Panc1 (cell line): ENCODE measurements at places on chromosomes 12 and 14.

DNA sequence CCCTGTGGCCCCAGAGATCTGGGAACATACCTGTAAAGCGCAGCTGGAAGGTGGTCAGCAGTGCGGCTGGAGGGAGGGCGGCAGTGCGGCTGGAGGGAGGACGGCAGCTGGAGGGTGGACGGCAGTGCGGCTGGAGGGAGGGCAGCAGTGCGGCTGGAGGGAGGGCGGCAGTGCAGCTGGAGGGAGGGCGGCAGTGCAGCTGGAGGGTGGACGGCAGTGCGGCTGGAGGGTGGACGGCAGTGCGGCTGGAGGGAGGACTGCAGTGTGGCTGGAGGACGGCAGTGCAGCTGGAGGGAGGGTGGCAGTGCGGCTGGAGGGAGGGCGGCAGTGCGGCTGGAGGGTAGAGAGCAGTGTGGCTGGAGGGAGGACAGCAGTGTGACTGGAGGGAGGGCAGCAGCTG lies 23.5 kb downstream of the LRCOL1 start:
- DNase-seq: no peak

GRCh38 chr12:19572920-19573558 lies 133.7 kb downstream of the AEBP2 start:
- DNase-seq: peak; percentile 20

GRCh38 chr14:22218728-22219127 lies 370.3 kb downstream of the DAD1 start:
- no peak for DNase-seq

DNA sequence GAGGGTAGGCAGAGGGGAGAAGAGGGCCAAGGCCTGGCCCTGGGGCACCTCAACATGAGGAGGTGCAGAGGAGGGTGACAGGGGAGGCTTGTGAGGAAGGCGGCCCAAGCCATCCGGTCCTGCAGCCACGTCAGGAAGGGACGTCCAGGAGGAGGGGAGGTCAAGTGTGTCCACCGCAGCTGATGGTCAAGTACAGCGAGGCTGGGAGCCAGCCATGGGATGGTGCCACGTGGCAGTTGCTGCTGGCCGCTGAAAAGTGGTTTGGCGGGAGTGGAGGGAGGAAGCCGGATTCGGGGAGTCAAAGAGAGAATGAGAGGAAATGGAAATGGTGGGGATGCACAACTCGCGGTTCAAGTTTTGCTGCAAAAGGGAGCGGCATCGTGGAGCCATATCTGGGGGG lies 41.2 kb downstream of the PRIMA1 start:
- DNase-seq: no peak

GRCh38 chr12:132620113-132620898 lies 1.7 kb downstream of the P2RX2 start:
- DNase-seq: no peak

DNA sequence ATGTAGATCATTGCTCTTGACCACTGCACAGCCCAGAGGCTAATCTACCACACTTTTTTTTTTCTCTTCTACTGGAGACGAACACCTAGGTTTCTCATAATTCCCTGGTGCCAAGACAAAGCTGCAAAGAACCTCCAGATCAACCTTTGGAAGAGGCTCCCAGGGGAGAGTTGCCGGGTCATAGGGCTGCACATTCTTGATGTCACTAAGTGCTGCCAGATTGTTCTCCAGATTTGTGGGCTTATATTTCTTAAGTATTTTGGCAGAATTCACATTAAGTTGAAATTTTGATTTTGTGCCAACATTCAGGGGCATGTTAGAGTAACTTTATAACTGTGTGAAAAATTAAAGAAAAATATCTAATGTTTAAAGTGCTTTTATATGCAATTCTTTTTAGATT lies 13.5 kb upstream of the PDZRN4 start:
- DNase-seq: no peak

DNA sequence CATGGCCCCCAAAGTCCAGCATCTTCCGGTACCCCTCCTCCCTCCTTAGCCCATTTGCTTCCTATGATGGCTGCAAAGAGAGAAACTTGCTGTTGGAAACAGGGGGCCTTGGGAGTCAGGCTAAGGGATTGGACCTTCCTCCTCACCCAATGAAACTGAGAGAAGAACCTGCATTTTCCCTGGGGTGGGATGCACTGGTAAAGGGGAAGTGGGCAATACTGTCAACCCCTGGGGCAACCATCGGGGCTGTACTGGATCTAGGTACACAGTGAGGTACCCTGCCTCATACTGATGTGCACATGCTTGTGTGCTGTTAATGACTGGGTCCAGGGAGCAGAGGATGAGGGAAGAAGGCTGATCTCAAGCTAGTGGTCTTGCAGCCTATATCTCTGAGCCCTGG lies 11.0 kb upstream of the JPH4 start:
- no peak for DNase-seq

- DNase-seq: no peak
Measured at GRCh38 chr14:40240245-40240859, 808.1 kb upstream of the FBXO33 start.

DNA sequence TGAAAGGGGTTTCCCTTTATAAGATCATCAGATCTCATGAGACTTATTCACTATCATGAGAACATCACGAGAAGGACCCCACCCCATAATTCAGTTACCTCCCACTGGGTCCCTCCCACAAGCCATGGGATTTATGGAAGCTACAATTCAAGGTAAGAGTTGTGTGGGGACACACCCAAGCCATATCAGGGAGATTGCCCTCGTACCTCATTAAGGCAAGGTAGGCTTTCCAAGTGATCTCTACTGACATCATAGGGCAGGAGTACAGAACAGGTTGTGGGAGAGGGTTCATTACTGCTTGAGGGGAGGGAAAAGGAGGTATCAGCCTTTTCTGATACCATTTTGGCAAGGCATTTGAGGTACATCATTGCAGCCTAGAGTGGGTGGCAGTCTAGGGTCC lies 524.6 kb downstream of the PRKD1 start:
- DNase-seq: no peak
